ENCODE measurements at places on chromosomes 12 and 14.

DNA sequence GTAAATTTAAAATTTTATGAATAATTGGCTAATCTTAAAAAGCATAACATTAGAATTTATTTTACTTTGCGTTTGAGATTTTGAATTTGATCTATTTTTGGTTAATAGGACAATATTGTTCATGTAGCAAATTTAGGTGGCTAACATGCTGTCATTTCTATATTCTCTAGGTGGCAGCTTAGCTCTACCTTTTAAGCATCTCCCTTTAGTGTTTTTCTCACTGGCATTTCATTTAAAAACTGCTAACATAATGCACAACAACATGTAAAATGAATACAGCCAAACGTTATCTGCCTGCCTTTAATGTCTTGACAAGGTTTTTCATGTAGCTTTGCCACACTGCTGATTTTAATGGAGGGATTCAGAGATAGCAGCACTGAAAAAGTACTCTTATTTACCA is 272.4 kb upstream of the FBXO33 start:
- DNase-seq = no peak

DNA sequence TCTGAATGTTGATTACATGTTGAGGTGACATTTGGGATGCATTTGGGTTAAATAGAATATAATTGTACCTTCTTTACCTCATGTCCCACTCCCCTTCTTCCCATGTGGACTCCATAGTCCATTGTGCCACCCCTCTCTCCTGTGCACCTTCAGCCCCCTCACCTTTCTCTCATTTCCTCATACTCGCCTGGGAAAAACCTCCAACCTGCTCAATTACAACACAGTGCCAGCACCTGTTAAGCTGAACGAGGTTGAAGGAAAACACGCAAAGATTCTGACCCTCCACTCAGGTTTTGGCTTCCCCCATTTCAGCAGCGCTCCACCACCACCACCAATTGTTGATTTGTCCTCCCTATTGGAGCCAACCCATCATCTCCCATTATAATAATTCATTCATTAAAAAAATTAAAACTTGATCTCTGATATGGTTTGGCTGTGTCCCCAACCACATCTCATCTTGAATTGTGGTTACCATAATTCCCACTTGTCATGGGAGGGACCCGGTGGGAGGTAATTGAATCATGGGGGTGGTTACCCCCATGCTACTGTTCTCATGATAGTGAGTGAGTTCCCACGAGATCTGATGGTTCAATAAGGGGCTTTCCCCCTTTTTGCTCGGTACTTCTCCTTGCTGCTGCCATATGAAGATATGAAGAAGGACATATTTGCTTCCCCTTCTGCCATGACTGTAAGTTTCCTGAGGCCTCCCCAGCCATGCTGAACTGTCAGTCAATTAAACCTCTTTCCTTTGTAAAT is 33.7 kb upstream of the PPP2R5C start:
- no peak for DNase-seq

DNA sequence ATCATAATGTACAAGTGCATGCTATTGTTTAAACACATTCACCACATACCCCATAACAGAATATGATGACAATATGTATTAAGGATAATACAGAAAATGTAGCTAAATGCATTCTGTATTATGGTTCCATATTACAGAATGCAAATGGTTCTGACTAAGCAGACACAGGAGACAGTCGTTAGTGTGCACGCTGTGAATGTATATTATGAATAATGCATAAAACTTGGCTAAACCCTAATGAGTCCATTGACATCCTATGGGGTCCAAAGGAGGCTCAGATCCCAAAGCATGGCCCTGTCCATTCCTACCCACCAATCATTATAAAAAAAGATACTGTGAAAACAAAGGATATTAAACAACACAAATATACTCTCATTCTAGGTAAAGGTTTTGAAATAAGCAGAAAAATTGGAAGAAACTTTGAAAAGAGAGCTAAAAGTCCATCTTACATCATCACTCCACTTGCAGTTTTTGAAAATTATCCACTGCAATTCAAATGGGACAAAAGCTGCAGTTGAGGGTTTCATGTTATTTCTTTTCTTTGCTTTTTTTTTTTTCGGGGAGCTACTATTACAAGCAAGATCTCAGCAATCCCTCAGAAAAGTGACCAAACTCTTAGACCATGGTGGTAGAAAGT is 415.1 kb downstream of the BCAT1 start:
- DNase-seq = no peak

DNA sequence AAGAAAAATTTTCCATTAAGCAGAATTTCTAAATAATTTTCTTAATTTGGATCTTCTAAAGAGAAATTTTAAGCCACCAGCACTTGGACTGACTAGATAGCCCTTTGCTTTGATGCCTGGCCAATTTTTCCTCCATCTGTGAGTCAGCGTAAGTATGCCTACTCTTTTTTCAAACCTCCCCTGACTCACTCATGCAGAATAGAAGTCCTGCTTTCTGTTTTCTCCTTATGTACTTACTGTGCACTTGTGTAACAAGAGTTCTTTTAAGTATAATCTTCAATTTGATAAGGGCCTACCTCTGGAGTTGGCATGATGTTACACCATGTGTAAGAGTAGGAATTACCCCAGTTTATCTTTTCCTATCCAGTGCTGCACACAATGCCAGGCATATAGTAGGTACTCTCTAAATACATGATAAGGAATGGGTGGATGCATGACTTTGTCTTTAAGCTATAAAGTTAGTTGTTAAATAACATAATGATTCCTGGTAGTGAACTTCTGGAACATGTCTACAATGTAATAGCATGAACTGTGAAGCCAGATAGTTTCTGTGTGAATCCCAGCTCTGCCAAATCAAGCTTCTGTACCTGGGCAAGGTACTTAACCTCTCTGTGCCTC is 329.6 kb downstream of the TMTC2 start:
- DNase-seq = no peak

DNA sequence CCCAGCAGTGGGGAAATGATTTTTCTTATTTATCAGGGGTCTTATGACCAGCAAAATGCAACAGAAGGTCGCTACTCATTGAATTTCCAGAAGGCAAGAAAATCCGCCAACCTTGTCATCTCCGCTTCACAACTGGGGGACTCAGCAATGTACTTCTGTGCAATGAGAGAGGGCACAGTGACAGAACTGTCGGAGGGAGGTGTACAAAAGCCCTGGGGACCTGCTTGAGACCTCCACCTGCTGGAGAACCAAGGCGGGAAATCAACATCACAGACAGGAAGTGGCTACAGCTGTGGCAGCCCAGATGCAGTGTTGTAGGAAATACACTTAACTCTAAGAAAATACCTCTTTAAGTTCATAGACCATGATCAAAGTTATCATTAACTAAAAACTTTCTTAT is 250.9 kb upstream of the OR4E1 start:
- DNase-seq = no peak

DNA sequence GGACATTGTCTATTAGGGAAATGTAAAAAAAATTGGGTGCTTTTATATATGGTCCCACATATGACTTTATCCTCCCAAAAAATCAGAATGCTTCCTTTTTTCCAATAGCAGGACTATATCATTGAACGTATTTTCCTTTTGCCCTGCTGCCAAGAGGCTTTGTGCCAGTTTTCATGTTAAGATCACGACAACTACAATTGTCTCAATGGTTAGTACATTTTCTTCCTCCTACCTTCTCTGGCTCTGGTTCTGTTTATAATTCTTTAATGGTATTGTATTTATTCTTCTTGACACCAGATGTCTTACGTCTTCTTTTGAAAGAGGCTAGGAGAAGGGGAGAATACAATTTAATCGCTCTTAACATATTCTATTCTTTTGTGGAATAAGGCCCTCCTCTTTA is 106.9 kb downstream of the ANO6 start:
- DNase-seq = no peak

DNA sequence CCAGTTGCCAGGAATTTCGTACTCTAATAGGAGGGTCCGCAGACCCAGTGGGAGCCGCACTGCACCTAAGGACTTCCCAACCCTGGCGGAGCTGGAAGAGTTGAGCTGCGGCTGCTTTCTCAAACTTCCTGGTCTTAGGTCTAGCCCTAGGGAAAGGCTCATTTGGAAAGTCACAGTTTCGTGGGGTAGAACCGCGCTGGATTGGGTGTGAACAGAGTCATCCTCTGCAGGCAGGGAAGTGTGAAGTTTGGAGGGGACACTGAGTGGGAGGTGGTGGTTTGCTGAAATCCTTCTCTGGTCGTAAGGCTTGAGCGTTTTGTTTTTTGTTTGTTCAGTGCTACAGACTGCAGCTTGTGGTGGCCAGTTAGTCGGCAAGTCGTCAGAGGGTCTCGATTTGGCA is 18.8 kb downstream of the PRKAB1 start:
- no peak for DNase-seq

DNA sequence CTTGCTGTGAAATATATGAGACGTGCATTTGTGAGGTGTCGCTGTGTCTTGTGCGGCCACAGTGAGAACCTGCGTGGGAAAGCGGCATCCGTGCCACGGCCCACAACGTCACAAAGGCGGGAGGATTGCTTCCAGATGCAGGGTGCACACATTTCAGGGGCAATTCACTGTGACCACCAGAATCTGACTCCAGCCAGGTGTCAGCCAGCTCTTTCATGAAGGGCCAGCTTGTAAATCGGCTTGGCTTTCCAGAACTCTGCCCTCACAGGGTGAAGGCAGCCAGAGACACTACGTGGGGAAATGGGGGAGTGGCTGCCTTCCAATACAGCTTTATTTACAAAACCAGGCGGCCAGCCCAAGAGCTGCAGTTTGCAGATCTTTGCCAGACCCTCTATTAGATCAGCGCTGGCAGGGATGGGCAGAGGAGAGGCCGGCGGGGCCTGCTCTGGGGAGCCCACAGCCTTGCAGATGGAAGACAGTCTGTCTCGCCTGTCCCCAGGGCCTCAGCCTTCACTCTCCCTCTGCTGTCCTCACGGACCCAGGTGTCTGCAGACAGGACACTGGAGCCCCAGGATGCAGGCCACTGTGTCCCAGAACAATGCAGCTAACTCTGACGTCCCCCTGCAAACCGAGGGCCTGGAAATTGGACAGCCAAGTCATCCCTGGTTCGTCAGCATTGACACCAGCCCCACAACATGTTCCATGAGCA is 53.5 kb downstream of the ADGRD1 start:
- no peak for DNase-seq

DNA sequence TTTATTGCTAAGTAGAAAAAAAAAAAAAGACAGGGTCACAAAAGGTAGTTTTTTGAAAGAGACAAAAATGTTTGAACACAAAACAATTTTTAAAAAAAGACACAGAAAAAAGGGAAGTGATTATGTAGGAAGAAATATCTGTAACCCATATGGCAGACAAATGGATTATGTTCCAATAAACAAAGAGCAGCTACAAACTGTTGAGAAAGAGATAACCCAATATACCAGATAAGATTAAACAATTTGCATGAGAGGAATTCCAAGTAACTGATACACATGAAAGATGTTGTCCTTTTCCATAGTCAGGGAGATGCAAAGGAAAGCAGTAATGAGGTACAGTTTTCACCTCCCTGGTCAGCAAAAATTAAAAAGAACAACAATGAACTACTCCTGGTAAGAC is 44.9 kb downstream of the PTPRR start:
- no peak for DNase-seq

- no peak for DNase-seq
These were observed 114.9 kb downstream of the PDZRN4 start for GRCh38 chr12:41302979-41303403.

DNA sequence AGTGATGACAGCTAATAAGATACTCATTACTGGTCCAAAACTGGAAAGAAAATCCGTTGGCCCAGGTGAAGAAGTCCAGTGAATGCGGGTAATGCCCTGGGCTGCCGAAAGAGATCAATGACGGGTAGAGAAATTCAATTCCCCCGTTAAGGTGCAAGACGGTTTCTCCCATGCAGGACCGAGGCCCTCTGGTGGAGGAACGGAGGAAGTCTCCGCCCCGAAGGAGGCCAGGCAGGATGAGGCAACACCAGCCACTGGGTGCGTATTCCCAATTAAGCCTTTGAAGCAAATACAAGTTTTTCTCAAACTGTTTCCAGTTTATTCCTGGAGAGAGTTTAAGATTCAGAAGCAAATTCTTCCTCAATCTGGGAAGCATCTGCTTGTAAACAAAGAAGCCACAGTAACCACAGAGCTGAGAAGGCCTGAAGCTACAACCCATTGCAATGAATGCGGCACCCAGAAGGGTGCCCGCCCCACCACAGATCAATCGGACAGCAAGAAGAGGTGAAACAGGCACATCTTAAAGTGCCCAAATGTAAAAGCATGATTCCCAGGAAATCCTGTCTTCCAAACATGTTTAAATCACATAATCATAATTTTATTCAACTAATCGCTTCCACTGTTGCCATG is 118.5 kb downstream of the TTC7B start:
- DNase-seq = peak; percentile 61

DNA sequence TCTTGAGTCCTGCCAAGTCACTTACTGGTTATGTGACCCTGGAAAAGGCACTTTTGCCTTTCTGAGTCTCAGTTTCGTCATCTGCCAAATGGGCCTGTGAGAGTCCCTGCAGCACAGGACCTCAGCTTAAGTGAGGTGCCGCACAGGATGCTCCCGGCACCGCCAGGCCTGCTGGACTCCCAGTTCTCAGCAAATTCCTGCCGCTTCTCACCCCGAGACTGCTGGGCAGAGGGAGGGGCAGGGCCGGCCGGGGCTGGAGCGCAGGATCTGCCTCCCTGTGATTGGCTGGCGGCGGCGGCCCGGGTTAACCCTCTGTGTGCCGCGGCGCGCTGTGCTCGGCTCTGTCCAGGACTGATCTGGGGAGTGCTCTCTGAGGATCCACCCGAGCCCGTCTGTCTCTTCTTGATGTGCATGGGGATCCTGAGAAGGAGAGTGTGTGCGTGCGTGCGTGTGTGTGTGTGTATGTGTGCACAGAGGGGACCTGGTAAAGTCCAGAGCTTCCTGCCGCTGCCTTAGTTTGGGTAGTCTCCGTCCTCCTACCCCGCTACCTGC is 8.6 kb downstream of the SETD1B start:
- no peak for DNase-seq

DNA sequence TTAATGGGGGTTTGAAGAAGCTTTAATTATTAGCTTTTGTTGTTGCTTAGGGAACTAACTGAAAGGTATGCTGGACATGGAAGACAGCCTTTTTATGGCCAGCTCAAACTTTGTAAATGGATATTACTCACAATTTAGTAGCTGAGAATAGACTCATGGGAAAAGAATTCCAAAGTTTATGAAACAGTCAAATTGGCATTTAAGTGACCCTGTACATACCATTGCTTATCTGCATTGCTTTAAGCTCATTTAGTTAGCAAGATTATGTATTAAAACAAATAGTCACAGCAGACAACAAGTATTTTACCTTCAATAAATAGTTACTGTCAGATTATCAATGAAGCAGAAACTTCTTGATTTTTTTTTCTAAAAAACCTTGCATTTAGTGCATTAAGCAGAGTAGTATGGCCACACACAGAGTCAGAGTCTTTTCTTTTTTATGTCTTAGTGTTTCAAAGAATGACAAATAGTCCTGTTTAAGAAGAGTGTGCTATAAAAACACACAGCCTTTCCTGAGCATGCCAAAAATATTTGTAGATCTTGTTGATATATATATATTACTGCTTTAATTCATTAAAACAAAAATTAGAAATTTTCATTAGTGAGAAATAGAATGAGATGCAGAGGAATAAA is 102.2 kb downstream of the TTC6 start:
- no peak for DNase-seq

DNA sequence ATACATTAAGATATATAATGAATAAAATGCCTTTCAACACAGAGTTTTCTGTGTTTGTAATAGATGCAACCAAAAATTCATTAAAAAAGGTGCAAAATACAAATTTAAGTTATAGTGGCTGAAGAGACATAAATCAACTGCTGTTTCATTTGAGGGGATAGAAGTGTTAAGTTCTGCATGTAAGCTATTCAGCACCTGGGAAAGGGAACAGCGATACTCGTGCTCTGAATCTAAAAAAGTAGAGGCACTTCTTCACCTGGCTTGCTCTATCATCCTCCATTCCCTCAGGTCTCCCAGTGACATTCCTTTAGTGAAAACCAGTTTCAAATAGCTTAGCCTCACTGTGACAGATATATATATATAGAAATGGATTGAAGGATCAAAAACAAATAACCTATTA is 222.6 kb downstream of the ACSS3 start:
- no peak for DNase-seq
